ENCODE measurements at places on chromosomes 13 and 19. TPM values are rescaled to one million over a fixed set of nuclear protein-coding genes. Genes with fewer than 3 reads are reported as not detected.

GRCh38 chr19:18226956-18227780 is 930 bp upstream of the PDE4C start:
- H3K27me3 ChIP-seq, result peaks cover 63% of the 10 kb centered on the region
- no peak for DNase-seq
- H3K4me1 ChIP-seq, result peaks cover 29% of the 10 kb centered on the region
- H3K4me3 ChIP-seq, result no peak overlapping the region

DNA sequence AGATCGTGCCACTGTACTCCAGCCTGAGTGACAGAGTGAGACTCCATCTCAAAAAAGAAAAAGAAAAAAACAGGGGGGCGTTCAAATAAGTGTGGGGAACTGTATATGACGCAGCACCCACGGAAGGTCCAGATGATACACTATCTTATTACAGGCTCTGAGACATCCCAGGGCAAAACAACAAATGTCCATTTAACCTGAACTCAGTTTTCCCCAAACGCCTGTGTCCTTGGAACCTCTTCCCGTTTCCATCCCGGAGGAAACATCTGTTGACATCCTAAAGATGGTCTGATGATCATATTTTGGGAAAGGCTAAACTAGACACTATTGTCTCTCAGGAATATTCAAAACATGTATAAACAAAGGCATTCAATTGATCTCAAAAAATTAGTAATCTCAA is 72.4 kb downstream of the COL4A1 start:
- H3K4me1 ChIP-seq, result no peaks in the 10 kb centered on the region
- H3K27ac ChIP-seq, result no peak overlapping the region
- H3K4me3 ChIP-seq, result no peak overlapping the region
- H3K27me3 ChIP-seq, result peaks cover 21% of the 10 kb centered on the region
- DNase-seq, result no peak

DNA sequence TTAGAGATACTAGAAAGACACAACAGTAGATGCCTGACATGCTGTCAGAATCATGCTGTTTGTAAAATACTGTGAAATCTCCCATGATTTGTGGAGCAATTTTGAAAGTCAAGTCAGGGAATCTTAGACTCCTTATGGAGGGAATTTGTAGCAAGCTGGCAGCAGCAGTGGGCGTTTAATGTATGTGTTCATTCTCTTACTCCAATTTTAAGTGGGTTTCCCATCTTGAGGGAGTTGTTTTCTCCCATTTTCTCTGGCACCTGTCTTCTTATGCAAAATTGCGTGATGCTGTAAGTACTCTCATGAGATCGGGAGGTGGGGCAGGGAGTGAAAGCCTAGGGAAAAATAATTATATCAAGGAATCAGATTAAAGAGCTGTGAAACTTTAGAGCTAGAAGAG is 16.0 kb upstream of the GTF2F2 start:
- H3K27me3 ChIP-seq, result peaks cover 17% of the 10 kb centered on the region
- H3K4me1 ChIP-seq, result peaks cover 5% of the 10 kb centered on the region
- no peak overlapping the region for H3K27ac ChIP-seq
- H3K4me3 ChIP-seq, result no peak overlapping the region
- no peaks in the 10 kb centered on the region for H3K36me3 ChIP-seq
- no peak for DNase-seq

DNA sequence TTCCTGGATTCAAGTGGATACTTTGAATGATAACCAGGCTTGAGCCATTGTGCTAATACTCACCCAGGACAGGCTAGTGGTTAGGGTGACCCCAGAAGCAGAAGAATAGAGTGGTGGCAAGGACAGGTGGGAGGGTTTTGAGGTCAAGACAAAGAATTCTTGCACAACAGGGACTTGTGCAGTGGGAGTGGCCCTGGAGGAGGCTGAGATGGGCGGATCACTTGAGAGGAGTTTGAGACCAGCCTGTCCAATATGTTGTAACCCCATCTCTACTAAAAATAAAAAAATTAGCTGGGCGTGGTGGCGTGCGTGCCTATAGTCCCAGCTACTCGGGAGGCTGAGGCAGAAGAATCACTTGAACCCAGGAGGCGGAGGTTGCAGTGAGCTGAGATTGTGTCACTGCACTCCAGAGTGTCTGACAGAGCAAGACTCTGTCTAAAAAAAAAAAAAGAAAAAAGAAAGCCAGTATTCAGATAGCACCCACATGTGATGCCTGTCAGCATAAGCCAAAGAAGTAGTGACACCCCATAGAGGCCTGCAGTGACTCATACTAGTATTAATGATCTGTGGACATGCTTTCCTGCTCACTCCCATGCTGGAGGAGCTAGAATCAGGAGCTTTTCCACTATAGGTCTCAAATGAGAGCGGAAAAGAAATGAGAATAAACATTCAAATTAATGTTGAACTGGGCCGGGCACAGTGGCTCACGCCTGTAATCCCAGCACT is 78.7 kb downstream of the RNF17 start:
- H3K4me3 ChIP-seq, result no peak overlapping the region
- no peaks in the 10 kb centered on the region for H3K27me3 ChIP-seq
- no peak overlapping the region for H3K27ac ChIP-seq
- H3K36me3 ChIP-seq, result no peaks in the 10 kb centered on the region

The GATAD2A gene
- total RNA-seq, result 136 TPM

DNA sequence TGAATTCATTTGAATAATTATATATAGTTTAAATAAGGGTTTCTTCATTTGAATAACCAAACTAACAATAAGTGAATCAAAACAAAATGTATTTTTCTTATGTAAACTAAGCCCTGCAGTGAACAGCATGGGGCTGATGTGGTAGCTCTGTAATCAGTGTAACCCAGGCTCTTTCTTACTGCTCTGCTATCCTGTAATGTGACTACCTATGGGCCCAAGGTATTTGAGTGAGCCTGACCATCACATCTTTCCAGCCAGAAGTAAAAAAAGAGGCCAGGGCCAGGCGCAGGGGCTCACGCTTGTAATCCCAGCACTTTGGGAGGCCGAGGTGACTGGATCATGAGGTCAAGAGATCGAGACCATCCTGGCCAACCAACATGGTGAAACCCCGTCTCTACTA is 494.6 kb downstream of the DCT start:
- H3K27me3 ChIP-seq, result peaks cover 16% of the 10 kb centered on the region
- DNase-seq, result no peak
- H3K27ac ChIP-seq, result no peak overlapping the region
- no peaks in the 10 kb centered on the region for H3K4me1 ChIP-seq
- H3K4me3 ChIP-seq, result no peak overlapping the region

DNA sequence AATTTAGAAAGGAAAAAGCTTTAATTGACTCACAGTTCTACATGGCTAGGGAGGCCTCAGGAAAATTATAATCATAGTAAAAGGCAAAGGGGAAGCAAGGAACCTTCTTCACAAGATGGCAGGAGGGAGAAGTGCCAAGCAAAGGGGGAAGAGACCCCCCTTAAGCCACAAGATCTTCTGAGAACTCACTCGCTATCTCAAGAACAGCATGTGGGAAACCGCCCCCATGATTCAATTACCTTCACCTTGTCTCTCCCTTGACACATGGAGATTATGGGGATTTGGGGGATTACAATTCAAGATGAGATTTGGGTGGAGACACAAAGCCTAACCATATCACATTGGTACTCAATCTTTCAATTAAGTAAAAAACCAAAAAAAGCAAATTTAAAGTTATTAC is 1778.7 kb upstream of the MIR17HG start:
- no peak overlapping the region for H3K4me3 ChIP-seq
- H3K36me3 ChIP-seq, result no peaks in the 10 kb centered on the region
- H3K4me1 ChIP-seq, result no peaks in the 10 kb centered on the region
- no peaks in the 10 kb centered on the region for H3K27me3 ChIP-seq
- H3K27ac ChIP-seq, result no peak overlapping the region

GRCh38 chr13:68806125-68806524 is 1301.5 kb upstream of the ATXN8OS start:
- H3K4me3 ChIP-seq, result no peak overlapping the region
- H3K4me1 ChIP-seq, result no peaks in the 10 kb centered on the region
- H3K36me3 ChIP-seq, result no peaks in the 10 kb centered on the region
- no peak overlapping the region for H3K27ac ChIP-seq
- DNase-seq, result no peak

GRCh38 chr13:113746671-113747070 is 12.4 kb upstream of the TMEM255B start:
- no peak for DNase-seq
- H3K27ac ChIP-seq, result no peak overlapping the region
- peaks cover 18% of the 10 kb centered on the region for H3K4me1 ChIP-seq
- H3K4me3 ChIP-seq, result no peak overlapping the region

GRCh38 chr13:81199956-81200355 is 859.0 kb upstream of the SPRY2 start:
- no peak for DNase-seq
- H3K27ac ChIP-seq, result no peak overlapping the region
- no peaks in the 10 kb centered on the region for H3K4me1 ChIP-seq

The MBD3L3 gene
- not detected for total RNA-seq

GRCh38 chr19:33811736-33812387 is 15.2 kb downstream of the KCTD15 start:
- no peak for DNase-seq
- H3K27ac ChIP-seq, result no peak overlapping the region
- no peaks in the 10 kb centered on the region for H3K36me3 ChIP-seq
- peaks cover under 1% of the 10 kb centered on the region for H3K27me3 ChIP-seq

- no peaks in the 10 kb centered on the region for H3K27me3 ChIP-seq
- H3K27ac ChIP-seq, result no peak overlapping the region
- H3K4me1 ChIP-seq, result no peaks in the 10 kb centered on the region
- no peaks in the 10 kb centered on the region for H3K36me3 ChIP-seq
These were observed 163.4 kb downstream of the PCDH20 start for GRCh38 chr13:61252213-61252612.

The TMIGD2 gene
- total RNA-seq, result 14.8 TPM

GRCh38 chr19:33832633-33833032 is 36.0 kb downstream of the KCTD15 start:
- H3K27ac ChIP-seq, result no peak overlapping the region
- no peaks in the 10 kb centered on the region for H3K4me1 ChIP-seq
- H3K4me3 ChIP-seq, result no peak overlapping the region
- no peaks in the 10 kb centered on the region for H3K36me3 ChIP-seq
- DNase-seq, result no peak

The BBC3 gene
- 26.2 TPM for total RNA-seq

DNA sequence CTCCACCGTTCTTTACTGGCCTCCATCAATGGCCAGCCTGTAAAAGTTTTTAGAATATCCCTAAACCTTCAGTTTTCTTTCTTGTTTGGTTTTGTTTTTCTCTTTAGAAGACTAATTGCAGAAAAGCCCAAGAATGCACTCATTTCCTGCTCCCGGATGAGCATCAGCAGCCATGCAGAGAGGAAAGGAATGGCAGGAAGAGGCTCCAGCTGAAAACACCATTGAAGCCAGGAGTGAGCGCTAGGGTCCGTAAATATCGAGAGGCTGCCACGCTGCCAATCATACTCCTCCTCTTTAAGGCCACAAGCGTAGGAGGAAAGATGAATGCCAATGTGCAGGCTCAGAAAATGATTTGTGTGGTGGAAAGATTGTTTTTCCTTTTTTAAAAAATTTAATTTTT is 57.4 kb upstream of the UBE2L5 start:
- no peaks in the 10 kb centered on the region for H3K27me3 ChIP-seq
- no peak for DNase-seq
- H3K4me3 ChIP-seq, result no peak overlapping the region
- H3K4me1 ChIP-seq, result peaks cover 15% of the 10 kb centered on the region

- H3K4me1 ChIP-seq, result peaks cover 40% of the 10 kb centered on the region
- no peaks in the 10 kb centered on the region for H3K27me3 ChIP-seq
- H3K4me3 ChIP-seq, result no peak overlapping the region
- peak; percentile 42 for DNase-seq
- H3K36me3 ChIP-seq, result no peaks in the 10 kb centered on the region
These were observed 169.7 kb downstream of the KLF5 start for GRCh38 chr13:73228546-73228945.

GRCh38 chr19:55115446-55116065 is 1.9 kb downstream of the PPP1R12C start:
- peak overlapping the region; percentile 96 for H3K4me3 ChIP-seq
- H3K4me1 ChIP-seq, result peaks cover 24% of the 10 kb centered on the region
- no peaks in the 10 kb centered on the region for H3K27me3 ChIP-seq
- H3K36me3 ChIP-seq, result peaks cover 8% of the 10 kb centered on the region
- no peak for DNase-seq

The ZNF253 gene
- 10.8 TPM for total RNA-seq

- peaks cover 19% of the 10 kb centered on the region for H3K4me1 ChIP-seq
- H3K27ac ChIP-seq, result no peak overlapping the region
- no peaks in the 10 kb centered on the region for H3K36me3 ChIP-seq
- H3K27me3 ChIP-seq, result no peaks in the 10 kb centered on the region
- H3K4me3 ChIP-seq, result no peak overlapping the region
- no peak for DNase-seq
These were observed 181.8 kb downstream of the KATNAL1 start for GRCh38 chr13:30125422-30126073.

The FXYD7 gene
- 0.38 TPM for total RNA-seq

DNA sequence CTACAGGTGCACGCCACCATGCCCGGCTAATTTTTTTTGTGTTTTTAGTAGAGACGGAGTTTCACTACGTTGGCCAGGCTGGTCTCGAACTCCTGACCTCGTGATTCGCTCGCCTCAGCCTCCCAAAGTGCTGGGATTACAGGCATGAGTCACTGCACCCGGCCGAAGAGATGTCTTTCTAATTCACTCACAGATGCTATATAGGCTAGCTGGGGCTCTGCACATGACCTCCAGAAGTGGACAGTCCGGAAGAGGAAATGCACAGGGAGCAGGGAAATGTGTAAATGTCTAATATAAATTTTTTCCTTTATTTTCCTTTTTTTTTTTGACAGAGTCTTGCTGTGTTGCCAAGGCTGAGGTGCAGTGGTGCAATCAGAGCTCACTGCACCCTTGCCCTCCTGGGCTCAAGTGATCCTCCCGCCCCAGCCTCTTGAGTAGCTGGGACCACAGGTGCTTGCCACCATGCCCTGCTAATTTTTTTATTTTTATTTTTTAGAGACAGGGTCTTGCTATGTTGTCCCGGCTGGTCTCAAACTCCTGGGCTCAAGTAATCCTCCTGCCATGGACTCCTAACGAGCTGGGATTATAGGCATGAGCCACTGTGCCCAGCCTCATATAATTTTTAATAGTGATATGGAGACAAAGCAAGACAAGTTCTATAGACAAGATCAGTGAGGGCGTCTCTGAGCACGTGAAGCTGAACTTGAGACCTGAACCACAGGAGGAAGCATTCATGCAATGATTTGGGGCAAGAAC is 8.4 kb downstream of the GIPC1 start:
- no peak for DNase-seq
- peaks cover 6% of the 10 kb centered on the region for H3K36me3 ChIP-seq
- H3K27me3 ChIP-seq, result no peaks in the 10 kb centered on the region
- no peak overlapping the region for H3K27ac ChIP-seq

DNA sequence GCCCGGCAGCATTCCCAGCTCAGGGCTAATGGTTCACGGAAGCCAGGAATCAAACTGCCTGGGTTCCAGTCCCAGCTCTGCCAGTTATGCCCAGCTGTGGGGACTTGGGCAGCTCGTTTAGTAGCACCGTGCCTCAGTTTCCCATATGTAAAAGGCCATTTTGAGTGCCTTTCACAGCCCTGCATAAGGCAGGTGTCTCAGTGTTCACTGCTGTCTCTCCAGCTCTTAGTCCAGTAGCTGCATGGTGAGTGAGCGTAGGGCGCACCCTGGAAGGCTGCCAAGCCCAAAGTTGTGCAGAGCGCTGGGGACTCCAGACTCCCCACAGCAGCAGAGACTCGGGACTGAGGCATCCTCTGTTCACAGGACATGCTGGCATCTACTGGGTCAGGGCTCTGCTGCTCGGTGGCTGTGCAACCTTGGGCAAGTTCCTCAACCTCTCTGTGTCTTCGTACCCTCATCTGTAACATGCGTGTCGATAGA is 5.5 kb downstream of the RPL28 start:
- DNase-seq, result no peak
- no peaks in the 10 kb centered on the region for H3K27me3 ChIP-seq
- no peak overlapping the region for H3K4me3 ChIP-seq
- H3K36me3 ChIP-seq, result peaks cover 41% of the 10 kb centered on the region
- peaks cover 34% of the 10 kb centered on the region for H3K4me1 ChIP-seq
- no peak overlapping the region for H3K27ac ChIP-seq

Measured in activated CD8-positive, alpha-beta T cell treated with anti-CD3 and anti-CD28 coated beads for 36 hours (primary cell).